ENCODE measurements at places on chromosomes 6 and 20.

DNA sequence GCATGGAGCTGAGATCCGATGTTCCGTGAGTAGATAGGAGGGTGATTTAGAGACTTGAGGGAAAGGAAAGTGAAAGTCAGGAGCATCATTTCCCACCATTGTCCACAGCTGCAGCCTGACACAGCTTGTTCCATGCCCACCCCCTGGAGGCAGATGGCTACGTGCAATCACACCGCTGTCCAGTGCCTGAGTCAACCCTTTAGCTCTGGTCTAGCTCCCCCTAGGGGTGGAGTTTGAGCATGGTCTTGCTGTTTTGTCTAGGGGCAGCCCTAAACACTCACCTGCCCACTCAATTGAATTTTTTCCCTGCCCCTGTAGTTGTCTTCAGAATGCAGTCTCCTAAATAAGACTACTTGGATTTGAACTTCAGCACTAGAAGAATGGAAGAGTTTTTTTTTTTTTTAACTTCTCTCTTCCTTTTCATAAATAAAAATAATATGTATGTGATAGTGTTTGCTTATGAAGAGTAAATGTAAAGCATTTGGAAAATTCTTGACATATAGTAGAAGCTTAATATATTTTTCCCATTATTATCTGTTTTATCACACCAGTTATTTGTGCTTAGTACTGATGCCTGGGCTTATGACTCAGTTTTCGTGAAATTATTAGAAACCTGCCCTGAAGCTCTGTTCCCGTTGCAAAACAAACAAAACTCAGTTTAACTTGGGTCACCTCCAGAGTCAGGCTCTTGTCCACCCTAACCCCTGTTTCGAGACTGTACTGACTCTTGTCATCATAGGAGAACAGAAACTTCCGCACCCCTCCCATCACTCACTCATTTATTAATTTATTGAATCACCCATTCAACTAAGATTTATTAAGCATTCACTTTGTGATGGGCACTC lies 814.8 kb downstream of the MAFB start:
- no peak for DNase-seq

DNA sequence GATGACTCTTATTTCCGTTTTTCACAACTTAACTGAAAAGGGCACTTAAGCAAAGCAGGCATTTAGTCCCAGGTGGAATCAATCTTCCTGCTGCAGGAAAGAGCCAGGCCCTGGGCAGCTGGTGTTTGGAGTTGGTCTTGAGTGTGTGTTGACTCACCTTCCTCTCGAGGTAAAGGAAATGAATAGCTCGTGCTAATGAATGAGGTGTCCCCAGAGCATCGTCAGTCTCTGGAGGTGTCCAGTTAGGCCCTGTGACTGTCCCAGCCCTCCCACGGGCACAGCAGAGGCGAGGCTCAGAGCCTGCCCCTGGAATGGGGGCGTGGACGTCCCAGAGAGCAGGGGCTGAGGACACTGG lies 277.7 kb downstream of the NRN1 start:
- DNase-seq, result no peak

- no peak for DNase-seq
Measured at GRCh38 chr6:106630366-106630765, 988 bp downstream of the QRSL1 start.

GRCh38 chr6:815348-815738 lies 122.4 kb upstream of the EXOC2 start:
- DNase-seq, result no peak

DNA sequence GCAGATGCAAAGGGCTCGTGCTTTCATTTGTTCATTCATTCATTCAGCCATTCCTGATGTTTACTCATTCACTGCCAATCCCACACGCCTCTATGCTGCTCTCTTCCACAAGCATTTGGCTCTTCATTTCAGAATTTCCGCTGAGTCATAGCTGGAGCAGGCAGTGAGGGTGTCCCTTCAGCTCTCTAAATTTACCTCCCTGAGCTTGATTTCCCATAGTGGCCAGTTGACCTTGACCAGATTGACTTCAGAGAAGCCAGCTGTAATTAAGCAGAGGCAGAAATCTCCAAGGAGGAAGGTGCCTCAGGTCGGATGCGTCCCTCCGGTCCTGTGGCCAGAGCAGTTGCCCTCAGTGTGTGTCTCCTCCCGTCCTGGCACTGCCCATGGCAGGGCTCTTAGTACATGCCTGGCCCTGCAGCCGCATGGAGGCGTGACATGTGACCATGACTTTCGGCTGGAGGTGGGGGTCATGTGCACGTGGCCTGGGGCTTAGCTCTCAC lies 267.2 kb upstream of the ECI2 start:
- DNase-seq, result no peak

DNA sequence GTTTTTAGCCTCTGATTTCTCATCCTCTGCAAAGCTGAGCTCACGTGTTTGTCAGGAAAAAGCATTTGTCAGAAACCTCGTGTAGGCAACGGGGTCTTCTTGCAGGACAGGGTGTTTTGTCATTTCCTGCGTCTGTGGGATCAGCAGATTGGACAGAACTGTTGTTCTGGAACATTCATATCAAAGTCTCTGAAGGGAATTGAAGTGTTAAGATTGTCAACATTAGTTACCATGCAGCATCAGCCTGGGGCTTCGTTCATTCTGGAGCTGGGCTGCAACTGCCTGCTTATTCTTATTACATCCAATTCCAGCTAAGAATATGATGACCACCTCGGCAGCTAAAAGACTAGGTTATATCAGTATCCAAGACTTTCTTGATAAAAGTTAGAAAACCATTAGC lies 71.0 kb upstream of the RALGAPA2 start:
- DNase-seq, result no peak

GRCh38 chr6:33812669-33813068 lies 8.9 kb upstream of the MLN start:
- DNase-seq, result no peak

DNA sequence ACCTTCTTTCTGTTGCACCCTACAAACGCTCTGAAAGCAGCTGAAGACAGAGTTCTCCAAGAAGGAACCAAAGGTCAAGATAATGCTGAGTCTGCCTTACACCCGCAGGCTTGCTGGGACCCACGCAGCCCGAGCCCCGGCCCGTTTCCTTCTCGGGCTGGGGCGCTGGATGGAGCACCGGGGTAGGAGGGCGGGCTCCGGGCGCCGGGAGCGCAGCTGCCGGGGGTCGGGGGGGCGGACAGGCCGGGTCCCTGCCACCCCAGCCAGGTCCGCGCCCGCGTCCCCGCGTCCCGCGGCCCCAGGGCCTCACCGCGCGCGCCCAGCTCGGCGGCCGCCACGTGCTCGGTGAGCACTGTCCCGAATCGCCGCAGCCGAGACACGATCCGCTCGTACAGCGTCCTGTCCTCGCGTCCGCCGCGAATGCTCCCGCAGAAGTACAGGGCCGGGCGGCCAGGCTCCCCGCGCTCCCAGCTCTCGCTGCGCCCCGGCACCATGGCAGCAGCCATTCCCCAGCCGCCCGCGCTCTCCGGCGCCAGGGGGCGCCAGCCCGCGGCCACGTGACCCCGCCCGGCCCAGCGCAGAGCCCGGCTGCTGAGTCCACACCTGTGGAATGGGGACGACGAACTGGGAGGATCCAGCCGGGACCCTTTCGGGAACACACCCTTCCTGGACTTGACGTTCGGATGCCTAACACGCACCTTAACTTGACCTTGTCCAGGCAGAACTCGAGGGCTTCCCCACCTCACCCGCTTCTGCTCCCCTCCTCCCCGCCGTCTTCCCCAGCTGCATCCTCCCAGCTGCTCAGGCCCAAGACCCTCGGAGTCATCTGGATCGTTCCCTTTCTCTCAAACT lies at the start of gene DNPH1:
Gene DNPH1 (minus strand): TSS at position 531 of the 852 bp plus-strand sequence. CDS start 25 bp downstream, at position 506.
- DNase-seq, result peak; percentile 77

GRCh38 chr20:62445553-62446340 lies 18.4 kb upstream of the RBBP8NL start:
- DNase-seq, result no peak

DNA sequence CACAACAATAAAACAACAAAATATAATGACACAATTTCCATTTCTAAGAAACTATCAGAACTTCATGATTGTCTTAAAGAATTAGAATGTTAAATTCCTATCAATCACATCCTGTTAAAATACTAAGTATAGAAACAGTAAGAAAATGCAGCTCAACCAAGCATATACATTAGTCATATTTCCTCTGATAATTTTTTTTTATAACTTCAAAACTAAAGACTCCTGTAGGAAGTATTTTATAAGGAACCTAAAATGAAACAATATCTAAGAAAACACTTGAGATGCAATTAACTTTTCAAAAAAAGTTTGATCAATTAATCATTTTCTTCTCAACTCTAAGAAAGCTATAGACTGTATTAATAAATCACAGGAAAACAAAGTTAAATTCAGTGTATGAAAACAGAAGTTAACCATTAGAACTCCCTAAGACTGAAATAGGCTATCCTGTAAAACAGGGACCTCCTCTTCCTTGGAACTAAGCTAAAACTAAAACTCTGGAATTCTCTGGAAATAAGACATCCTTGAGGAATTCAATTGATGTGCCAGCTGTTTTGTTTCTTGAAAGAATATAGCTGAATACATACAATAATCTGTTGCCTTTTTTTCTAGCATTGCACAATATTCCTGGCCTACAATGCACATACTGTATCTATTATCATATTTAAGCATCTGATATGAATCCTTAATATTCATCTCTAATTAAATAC lies 19.8 kb downstream of the FKBP5 start:
- DNase-seq, result no peak

GRCh38 chr6:43772681-43773049 lies 2.7 kb downstream of the VEGFA start:
- no peak for DNase-seq
